Body of pancreas (tissue), 4 donors: ENCODE measurements at places on chromosomes 13 and 19.

- DNase-seq = peak; percentile 62
These were observed 130.3 kb upstream of the LSM14A start for GRCh38 chr19:34041925-34042521.

GRCh38 chr13:100447831-100448230 is 140.8 kb downstream of the GGACT start:
- no peak for DNase-seq

DNA sequence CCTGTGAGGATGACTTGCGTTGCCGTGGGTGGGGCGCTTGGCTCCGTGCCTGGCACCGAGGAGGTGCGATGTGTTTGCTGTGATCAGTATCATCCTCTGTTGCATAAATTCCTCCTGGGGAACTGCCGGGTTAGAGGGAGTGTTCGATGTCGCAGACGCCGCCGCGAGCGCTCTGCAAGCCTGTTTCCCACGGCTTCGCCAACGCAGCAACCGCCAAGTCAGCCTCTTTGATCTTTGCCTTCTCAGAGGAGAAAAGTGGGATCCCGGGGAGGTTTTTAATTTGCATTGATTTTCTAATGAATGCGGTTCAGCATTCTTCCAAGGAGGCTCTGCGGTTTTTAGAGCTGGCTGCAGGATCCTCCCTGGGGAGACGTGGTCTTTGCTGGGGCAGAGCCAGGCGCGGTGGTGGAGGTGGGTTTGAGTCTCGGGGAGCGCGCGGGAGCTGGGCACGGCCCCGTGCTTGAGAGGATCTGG is 7.6 kb downstream of the GPR32 start:
- no peak for DNase-seq

DNA sequence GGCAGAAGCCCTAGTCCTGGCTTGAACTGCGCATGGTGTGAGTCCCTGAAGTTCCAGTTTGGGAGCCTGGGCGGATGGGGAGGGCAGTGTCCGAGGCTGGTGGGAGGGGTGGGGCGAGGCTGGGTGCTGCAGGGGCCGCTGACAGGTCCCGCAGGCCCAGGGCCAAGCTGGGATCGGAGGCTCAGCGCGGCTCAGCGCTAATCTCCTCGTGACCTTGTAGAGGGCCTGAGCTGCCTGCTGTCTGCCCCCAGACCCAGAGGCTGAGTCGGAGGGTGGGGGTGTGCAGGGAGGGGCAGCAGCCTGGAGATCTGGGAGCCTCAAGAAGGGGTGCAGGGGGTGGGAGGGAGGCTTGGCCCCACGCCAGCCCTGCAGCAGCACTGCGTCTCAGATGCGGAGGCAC is 3.0 kb downstream of the ATP1A3 start:
- no peak for DNase-seq

GRCh38 chr19:36100476-36100875 is 10.5 kb upstream of the OVOL3 start:
- DNase-seq = no peak

DNA sequence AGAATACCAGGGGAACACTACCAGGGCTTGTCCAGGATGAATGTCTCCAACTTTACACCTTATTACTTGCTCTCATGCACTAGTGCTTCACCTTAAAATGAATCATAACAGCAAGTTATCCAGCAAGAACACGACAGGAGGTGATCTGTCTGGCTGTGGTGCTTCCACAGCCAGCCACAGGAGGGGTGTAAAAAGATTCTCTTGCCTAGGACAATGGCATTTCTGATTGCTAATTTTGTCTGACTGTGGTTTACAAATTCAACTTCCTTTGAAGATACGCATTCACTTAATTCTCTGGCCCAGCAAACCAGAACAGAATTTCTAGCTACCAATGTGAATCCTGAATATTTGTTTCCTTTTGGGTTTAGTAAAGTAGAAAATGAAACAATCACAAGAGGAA is 23.1 kb upstream of the COG3 start:
- no peak for DNase-seq

- peak; percentile 54 for DNase-seq
These were observed 9.3 kb downstream of the LILRA4 start for GRCh38 chr19:54329476-54330165.

GRCh38 chr13:68232351-68233130 is 1002.4 kb upstream of the PCDH9 start:
- DNase-seq = no peak

DNA sequence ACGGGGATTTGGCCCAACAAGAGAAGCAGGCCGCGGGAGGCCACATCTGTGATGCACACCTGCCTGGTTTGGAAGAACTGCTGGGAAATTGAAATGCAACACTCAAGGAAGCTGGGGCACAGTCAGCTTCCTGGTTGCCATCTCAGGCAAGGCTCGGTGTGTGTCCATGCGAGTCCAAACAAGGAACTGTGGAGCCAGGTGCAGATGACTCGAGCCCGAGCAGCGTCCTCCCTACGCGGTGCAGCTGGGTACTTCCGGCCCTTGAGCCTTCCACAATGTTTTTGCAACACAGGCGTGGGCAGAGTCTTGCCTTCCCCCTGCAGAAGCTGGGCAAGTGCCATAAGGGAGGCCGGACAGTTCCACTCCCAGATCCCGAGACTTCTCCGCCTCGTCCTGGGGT is 94.6 kb downstream of the CRYL1 start:
- DNase-seq = no peak

- DNase-seq = no peak
These were observed 4.6 kb upstream of the CEACAM1 start for GRCh38 chr19:42532891-42533290.

- DNase-seq = no peak
These were observed 1318.5 kb downstream of the PCDH9 start for GRCh38 chr13:65911546-65912193.
